Osteoblast (primary cell): ENCODE measurements at places on chromosomes 11 and 22. TPM values are rescaled to one million over a fixed set of nuclear protein-coding genes. Genes with fewer than 3 reads are reported as not detected.

DNA sequence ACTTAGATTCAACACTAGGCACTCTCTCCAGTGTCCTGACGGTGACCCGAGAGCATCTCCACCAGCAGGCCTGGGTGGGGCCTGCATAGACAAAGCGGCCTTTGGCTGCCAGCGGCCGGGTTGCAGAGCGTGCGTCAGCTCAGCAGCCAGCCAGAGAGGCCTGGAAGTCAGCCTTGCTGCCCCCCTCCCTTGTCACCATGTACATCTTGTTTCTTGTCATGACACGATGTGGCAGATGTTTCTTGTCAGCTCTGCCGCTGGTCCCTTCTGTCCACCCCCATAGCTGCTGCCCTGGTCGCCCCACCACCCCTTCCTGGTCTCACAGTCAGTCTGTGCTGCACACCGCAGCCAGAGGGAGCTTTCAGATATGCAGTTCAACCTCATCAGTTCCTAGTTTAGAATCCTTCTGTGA is 33.1 kb upstream of the CBX7 start:
- DNase-seq: peak; percentile 19

- DNase-seq: peak; percentile 60
Observed at GRCh38 chr11:73384872-73385689, 8.9 kb downstream of the RELT start.

PRAME gene
- under 0.01 and 0.36 TPM in 2 replicates for total RNA-seq

GRCh38 chr11:64165842-64166635 is at the start of gene MACROD1:
Gene MACROD1, minus strand, starts transcription at chr11:64166113. Its CDS starts 119 bp downstream, at chr11:64165994.
- peak; percentile 99 for DNase-seq

GRCh38 chr11:47078751-47079521 is 97.7 kb downstream of the ARFGAP2 start:
- DNase-seq: no peak

DNA sequence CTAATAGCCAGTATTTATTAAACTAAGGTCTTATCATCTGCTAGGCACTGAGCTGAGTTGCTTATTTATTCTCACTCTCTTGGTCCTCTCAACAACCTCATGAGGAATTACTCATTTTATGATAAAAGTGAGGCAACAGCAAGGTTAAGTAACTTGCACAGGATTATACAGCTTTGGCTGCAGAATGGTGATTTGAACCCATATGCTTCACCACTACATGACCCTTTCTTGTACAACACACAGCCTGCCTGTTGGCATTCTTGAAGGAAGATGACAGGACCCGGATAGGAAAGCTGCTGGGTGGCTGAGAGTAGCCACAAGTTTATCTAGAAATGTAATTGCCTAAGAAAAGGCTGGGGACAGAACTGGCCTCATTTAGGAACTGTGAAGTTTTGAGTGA is 5.3 kb upstream of the PARVA start:
- DNase-seq: no peak

DNA sequence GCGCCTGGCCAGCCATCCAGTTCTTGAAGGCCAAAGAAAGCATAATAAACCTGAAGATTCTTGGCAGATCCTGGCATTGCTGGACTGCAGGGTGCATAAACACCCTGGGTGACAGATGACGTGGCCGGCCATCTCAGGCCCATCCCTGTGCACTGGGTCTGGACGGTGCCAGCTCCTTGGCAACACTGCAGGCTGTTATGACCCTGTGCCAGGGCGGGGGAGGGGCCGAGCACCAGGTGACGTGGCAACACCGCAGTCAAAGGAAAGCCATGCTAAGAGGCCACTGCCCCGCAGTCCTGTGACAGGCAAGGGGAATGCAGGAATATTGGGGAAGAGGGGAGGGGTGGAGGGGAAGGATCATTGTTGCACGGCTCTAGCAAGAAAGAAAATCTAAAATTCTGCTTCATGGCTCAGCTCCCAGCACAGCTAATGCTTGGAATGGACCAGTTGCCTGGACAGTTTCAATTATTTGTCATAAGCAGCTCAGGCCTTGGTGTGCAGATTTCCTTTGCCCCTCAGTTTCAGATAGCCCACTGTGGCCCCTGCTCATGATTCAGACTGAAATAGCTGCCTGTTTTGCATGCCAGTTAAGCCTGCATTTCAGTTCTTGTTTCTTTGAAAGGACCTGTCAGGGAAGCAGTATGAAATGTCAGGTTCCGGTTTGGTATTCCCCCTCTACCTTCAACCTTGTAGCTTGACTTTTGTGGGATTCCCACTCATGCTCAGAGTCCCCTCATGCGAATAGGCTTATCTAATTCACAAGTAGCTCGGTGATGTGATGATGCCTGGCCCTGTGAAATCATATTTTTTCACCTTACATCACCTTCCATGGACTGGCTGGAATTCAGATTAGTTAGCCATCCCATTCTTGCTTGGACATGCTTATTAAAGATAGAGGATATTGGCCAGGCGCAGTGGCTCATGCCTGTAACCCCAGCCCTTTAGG is 29.7 kb upstream of the DDX6 start:
- peak; percentile 71 for DNase-seq

GRCh38 chr11:70183483-70184176 is 19.5 kb upstream of the FADD start:
- peak; percentile 65 for DNase-seq

DNA sequence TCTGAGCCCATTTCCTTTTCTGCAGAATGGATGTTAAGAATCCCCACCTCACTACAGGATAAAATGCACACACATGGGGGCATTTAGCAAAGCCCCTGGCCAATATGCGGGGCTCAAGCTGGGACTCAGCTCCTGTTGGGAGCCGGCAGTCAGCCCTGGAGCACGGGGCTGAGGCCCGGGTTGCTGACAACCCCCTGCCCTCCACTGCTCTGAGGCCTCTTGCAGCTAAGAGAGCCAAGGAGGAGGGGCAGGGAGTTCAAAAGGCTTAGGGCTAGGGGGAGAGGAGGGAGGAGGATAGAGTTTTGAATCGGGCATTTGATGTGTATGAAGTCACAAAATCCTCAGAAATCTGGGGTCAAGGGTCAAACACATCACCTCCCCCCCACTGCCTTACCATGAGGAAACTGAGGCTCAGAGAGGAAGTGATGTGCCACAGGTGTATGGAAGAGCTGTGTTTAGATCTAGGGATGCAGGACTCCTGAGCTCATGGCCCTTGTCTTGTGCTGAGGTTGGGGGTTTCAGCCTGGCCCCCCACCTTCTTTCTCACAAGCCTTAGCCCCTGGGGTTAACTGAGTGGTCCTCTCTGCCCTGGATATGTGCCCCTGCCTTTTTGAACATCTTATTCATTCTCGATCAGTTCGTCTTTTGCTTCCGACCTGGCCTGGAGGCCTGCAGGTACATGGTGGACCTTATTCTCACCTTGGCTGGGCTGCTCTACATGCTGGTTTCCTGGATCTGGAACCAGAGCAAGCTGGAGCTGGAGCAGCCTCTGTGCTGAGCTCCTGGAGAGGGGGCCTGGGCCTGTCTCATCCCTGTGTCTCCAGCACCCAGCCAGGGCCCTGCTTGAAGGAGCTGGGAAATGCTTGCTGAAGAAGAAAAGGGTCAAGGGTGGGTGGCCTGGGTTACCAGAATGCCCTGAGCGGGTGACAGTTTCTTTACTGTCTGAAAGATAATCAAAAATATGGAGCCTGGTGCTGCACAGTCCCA is 80.3 kb downstream of the LRRC32 start:
- DNase-seq: peak; percentile 83

C11orf52 gene
- total RNA-seq: 1.2 and 1.4 TPM in 2 replicates

TREH gene
- total RNA-seq: not detected in 2 replicates
